T-helper 9 cell (primary cell): ENCODE measurements at places on chromosomes 6 and 20.

DNA sequence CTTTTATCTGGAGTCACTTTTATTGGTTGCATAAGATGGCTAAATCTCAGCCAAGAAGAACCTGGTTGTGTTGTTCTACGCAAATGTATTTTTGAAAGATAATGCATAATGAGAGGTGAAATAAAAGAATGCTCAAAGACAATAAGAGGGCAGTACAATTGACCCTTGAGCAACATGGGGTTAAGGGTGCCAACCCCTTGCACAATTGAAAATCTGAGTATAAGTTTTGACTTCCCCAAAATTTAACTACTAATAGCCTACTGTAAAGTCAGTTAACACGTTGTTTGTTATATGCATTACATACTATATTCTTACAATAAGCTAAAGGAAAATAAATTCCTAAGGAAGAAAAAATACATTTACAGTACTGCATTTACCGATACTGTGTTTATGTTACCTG lies 5.9 kb downstream of the RNF146 start:
- DNase-seq, result no peak

GRCh38 chr6:69783108-69783507 lies 13.7 kb downstream of the LMBRD1 start:
- DNase-seq, result no peak

GRCh38 chr6:76631622-76632021 lies 559.2 kb upstream of the IMPG1 start:
- DNase-seq, result no peak

GRCh38 chr20:36941401-36941835 lies 10.1 kb downstream of the SAMHD1 start:
- no peak for DNase-seq

DNA sequence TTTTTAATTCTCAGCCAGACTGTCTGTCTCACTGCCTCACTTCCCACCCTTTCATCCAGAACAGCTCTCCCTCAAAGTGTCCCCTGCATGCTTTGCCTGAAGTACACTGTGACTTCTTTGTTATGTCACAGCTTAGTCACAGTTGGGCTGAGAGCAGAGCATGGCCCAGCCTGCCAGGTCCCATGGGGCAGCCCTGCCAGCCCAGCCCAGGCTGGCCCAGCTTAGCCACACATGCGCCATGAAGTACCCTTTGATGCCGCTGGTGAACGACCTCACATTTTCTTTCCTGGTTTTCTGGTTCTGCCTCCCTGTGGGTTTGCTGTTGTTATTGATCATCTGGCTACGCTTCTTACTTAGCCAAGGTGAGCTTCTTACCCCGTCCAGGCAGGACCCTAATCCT lies at the start of gene ADIG:
ADIG (plus strand) TSS at position 185 of the 400 bp plus-strand sequence; CDS start at position 239, 54 bp downstream.
- no peak for DNase-seq
